ENCODE measurements at places on chromosomes 12 and 14.
A peak's percentile ranks its signal among the peaks of the same experiment; 100 is the strongest.

- no peak for DNase-seq
Observed at GRCh38 chr14:100914597-100915021, 11.1 kb upstream of the RTL1 start.

GRCh38 chr14:93086441-93087055, 29.2 kb downstream of the ITPK1 start:
- DNase-seq: no peak

- DNase-seq: no peak
Observed at GRCh38 chr14:92973261-92973797, 50.4 kb downstream of the CHGA start.

- DNase-seq: peak; percentile 99
Observed at GRCh38 chr14:90383126-90383730, 13.6 kb upstream of the CALM1 start.

- no peak for DNase-seq
Observed at GRCh38 chr12:2588345-2588744, 206.4 kb upstream of the FKBP4 start.

DNA sequence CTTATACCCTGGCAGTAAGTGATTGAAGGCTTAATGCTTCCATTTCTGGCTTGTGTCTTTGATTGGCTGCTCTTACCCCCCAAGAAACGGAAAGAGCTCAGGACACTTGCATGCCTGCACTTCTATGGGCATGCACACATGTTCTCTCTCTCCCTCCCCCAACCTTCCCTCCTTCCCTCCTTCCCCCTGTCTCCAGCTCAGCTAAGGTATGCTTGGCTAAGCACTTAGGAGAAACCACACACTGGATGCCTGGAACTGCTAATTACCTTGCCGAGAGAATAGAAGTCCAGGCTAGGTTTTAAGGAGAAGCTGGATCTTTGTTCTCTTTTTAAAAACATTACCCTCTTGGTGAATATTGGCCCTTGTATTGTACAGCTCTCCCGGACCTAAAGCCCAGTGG, 1072.8 kb upstream of the TMEM132C start:
- no peak for DNase-seq

DNA sequence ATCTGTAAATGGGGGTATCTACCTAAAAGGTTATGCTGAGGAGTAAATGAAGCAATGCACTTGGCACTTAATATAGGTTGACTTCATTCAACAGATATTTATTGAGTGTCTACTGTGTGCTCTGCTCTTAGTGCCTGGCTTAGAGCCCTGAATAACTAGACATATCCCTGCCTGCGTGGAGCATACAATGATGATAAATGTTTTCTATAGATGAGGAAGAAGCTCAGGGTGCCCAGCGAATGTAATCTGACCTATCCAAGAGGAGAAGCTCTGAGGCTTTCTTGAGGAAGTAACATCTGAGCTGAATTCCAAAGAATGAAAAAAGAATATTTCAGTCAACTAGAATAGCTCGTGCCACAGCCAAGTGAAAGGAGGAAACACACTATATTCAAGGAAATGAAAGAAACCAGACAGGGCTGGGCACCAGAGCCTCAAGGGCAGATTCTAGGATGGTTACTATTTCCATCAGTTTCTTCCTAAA, 17.9 kb upstream of the HIGD1C start:
- DNase-seq: no peak

- DNase-seq: no peak
Observed at GRCh38 chr12:95497031-95497430, 23.1 kb downstream of the METAP2 start.

DNA sequence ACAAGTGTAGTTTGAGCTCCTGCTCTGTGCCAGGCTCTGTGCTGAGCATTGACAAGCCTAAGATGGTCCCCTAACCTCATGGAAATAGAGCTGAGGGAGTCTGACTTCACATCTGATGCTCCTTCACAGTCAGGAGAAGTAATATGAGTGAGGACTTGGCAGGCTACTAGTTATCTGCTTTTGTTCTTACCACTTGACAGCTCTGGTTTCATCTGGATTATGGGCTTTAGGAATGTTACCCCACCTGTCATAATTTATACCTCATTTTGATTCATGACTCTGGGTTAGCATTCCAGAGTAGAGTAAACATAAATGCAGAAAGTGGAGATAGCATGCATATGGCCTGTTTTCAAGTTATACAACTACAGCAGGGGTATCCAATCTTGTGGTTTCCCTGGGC, 40.5 kb downstream of the ATP6V1D start:
- DNase-seq: peak; percentile 40

DNA sequence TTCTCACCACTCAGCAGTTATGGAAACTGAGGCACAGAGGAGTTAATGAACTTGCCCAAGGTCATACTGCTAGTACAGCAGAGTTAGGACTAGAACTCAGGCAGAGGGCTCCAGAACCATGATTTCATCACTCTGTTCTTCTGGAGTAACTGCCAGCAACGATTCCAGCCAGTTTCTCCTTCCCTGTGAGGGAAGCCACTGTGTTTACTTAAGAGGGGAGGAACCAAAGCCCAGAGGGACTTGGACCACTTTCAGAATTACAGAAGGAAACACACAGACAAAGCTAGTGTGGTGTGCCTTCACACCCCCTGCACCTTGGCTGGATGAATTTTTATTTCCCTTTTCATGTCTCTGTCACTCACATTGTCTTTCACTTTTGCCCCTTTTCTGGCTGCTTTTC, 398.2 kb downstream of the DPF3 start:
- DNase-seq: no peak

GRCh38 chr14:103510724-103511693, 11.6 kb downstream of the CKB start:
- DNase-seq: no peak

GRCh38 chr12:120861074-120861795, 42.9 kb downstream of the SPPL3 start:
- DNase-seq: no peak

GRCh38 chr12:80032946-80033345, 66.4 kb upstream of the OTOGL start:
- no peak for DNase-seq

DNA sequence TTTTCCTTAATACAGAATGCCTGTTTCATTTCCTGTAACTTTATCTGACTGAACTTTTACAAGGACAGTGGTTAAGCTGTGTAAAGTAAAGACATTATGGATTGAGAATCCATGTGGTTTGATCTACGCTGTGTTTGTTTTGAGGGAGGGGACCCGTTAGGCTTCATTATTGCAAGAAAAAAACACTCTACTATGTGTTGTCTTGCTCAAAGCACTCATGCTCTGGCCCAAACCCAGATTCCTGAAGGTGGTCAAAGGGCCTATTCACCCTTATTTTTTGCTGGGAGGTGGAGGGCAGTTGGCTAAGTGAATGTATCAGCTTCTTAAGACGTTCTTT, 11.9 kb downstream of the RNF10 start:
- DNase-seq: no peak

DNA sequence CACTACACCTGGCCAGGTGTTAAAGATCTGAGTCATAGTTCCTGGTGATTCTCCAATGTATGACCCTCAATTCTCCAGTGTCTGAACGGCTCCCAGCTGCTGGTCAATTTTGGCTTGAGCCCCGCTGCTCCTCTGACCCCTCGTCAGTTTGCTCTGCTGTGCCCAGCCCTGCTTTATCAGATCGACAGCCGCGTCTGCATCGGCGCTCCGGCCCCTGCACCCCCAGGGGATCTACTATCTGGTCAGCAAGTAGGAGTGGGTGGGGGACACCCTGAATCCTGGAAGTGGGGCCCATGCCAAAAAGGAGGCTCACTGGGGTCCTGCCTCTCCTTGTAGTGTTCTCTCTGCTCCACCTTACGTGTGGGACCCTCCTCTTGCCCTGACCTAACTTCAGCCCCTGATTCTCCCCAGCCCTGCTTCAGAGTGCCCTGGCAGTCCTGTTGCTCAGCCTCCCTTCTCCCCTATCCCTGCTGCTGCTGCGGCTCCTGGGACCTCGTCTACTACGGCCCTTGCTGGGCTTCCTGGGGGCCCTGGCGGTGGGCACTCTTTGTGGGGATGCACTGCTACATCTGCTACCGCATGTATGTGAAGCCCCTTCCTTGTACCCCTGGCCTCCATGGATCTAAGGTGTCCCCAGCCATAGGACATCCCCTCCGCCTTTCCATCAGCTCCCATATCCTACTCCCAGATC, 5.0 kb downstream of the SLC39A5 start:
- no peak for DNase-seq

DNA sequence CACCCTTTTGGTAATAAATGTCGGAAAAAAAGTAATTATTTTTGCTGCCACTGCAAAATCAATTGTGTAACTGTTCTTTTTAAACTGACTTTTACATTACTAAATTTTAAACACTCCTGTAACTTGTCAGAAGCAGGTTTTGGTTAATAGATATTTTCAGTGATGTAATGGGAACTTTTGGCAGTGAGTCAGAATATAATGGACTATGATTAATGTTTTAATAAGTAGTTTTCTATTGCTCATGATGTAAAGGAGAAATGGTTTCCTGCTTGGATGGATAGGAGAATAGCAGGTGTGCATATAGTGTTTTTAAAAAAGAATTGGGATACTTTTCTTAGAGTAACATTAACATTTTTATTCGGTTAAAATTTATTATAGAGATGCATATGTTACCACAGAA, 58.8 kb downstream of the TRMT5 start:
- DNase-seq: peak; percentile 9

GRCh38 chr12:112239881-112240280, 114.5 kb downstream of the TRAFD1 start:
- DNase-seq: no peak

GRCh38 chr14:91273885-91274273, 29.4 kb upstream of the GPR68 start:
- DNase-seq: no peak

GRCh38 chr14:51070726-51071125, 24.2 kb downstream of the TRIM9 start:
- no peak for DNase-seq

- no peak for DNase-seq
Observed at GRCh38 chr12:6923851-6924250, 3.9 kb upstream of the ATN1 start.

- peak; percentile 80 for DNase-seq
Observed at GRCh38 chr12:123905319-123905925, 67.2 kb downstream of the CCDC92 start.

GRCh38 chr14:96191841-96192462, 12.7 kb upstream of the BDKRB2 start:
- no peak for DNase-seq

DNA sequence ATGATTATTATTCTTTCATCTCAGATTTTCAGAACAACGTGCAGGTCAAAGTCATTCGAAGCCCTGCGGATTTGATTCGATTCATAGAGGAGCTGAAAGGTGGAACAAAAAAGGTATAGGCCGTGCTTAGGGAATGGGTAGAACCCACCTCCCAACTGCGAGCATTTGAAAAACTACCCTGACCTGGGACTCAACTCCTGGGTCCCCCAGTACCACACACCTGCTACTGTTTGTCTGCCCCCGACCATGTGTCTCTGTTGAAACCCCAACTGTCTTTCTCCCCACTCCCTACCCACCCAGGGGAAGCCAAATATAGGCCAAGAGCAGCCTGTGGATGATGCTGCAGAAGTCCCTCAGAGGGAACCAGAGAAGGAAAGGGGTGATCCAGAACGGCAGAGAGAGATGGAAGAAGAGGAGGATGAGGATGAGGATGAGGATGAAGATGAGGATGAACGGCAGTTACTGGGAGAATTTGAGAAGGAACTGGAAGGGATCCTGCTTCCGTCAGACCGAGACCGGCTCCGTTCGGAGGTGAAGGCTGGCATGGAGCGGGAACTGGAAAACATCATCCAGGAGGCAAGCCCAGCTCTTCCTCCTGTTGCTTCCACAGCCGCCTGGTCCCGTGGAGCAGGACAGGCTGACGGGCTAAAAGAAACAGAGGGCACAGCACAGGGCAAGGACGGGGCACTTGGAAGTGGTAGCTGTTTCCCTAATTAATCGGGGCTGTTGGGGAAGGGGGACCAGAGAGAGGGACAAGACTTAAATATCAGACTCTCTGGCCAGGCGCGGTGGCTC, 20.5 kb downstream of the AGAP2 start:
- DNase-seq: no peak

- peak; percentile 36 for DNase-seq
Observed at GRCh38 chr14:60964904-60965303, 16.0 kb downstream of the TRMT5 start.

DNA sequence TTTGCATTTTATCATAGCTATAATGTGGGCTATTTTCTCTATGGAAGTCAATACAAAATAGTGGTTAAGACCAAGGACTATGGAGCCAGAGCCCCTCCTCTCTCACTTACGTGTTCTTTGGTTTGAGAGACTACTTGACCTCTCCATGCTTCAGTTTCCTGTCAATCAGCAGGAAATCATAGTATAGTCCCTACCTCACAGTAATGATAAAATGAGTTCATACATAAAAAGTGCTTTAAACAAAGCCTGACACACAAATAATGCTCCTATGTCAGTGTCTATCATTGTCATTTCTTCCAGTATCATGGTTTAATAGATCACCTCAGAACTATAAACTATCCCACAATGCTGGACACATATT, 90.4 kb downstream of the MED13L start:
- no peak for DNase-seq

GRCh38 chr14:68592948-68593556, 199.8 kb downstream of the ZFP36L1 start:
- DNase-seq: no peak

GRCh38 chr12:62934239-62934798, 631 bp downstream of the PPM1H start:
- no peak for DNase-seq

- DNase-seq: no peak
Observed at GRCh38 chr12:96210376-96211055, 16.3 kb downstream of the ELK3 start.

DNA sequence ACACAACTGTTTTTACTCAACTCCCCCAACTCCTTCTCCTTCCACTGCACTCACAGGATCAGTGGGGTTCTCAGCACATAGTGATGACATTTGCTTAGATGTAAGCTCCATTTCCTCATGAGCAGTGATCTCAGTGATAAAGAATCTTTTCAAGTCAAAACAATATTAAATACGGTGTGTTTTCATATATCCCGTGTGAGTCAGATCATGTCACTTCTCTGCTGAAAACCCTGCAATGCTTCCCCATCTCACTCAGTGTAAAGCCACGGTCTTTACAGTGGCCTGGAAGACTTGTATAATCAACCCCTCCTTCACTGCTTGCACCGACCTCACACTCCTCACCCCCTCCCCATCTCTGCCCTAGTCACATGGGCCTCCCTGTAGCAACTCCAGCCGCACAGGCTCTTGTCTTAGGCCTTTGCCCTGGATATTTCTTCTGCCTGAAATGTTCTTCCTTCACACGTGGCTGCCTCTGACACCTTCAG, 149.7 kb upstream of the ARHGAP5 start:
- DNase-seq: peak; percentile 91

DNA sequence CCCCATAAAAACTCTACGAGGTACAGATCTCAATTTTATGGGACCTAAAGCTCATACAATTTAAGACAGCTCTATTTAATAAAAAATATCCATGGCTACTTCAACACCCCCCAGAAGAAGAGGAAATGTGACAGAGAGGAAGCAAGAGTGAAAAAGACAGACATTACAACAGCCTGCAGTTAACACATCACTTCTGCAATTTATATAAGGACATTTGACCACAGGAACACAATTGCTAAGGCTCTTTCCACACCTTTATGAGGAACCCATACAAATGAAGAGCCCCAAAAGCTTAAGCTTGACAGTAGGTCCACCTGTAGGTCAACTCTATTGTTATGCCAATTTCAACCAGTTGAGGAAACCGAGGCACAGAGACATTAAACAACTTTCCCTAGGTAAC, 5.6 kb downstream of the OR10P1 start:
- no peak for DNase-seq

Data from fibroblast of skin of left quadriceps (primary cell).